ENCODE measurements at places on chromosomes 2 and 18. TPM values are rescaled to one million over a fixed set of nuclear protein-coding genes. Genes with fewer than 3 reads are reported as not detected.

The KCNF1 gene
- 1.3 TPM for total RNA-seq

GRCh38 chr2:74291886-74292621, 51.2 kb downstream of the SLC4A5 start:
- DNase-seq = no peak

GRCh38 chr2:99850084-99850710, 292.2 kb downstream of the AFF3 start:
- peak; percentile 76 for DNase-seq

DNA sequence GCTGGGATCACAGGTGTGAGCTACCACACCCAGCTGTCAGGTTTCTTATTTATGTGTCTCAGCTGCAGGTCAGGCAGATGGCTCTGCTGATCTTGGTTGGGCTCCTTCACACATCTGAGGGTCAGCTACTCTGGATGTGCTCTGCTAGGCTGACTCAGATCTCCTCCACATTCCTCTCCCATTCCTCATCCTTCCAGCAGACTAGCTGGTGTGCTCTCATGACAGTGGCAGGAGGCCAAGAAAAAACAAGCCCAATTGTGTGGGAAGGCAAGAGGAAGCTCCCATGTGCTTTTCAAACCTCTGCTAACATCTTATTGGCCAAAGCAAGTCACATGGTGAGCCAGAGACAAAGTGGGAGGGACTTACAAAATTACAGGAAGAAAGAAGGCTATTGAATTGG, 11.7 kb upstream of the MSH6 start:
- peak; percentile 88 for DNase-seq

DNA sequence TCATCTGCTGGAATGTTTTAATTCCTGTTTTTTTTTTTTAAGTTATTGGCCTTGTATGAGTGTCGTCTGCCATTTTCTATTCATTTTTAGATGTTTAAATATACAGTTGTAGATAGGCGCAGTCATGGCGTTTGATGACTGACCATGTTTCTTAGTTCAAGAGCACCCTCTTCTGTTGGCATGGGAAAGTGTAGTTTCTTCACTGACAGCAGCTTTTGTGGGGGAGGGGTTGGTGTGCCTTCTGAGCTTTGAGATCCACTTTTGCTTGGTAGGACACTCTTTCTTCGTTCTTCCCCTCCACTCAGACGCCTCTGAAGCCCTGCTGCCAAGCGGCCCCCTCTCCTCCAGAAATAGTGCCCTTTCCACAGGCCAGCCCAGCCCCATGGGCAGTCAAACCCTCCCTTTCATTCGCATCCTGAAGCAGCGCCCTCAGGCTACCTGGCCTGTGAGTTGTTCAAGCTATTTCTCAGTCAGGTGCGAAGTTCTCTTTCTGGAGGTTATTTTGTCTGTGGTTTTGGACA, 492.0 kb downstream of the TNS1 start:
- DNase-seq = peak; percentile 88

- DNase-seq = peak; percentile 25
These were observed 1.6 kb downstream of the TSHZ1 start for GRCh38 chr18:75211953-75212750.

GRCh38 chr2:231172025-231172424, 26.4 kb upstream of the ARMC9 start:
- DNase-seq = no peak

- DNase-seq = peak; percentile 78
These were observed 81.5 kb upstream of the STON1 start for GRCh38 chr2:48448274-48449061.

- DNase-seq = no peak
These were observed 32.7 kb downstream of the ABI2 start for GRCh38 chr2:203360833-203361430.

DNA sequence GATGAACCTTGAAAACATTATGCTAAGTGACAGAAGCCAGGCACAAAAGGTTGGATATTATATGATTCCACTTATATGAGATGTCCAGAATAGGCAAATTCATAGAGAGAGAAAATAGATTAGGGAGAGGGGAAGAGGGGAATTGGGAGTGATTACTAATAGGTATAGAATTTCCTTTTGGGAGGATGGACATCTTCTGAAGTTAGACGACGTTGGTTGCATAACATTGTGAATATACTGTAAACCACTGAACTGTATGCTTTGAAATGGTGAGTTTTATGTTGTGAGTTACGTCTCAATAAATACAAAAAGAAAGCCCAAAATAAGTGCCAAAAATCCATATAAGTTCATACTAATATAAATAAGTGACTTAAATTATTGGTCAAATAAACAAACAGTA, 18.6 kb upstream of the CYP26B1 start:
- DNase-seq = peak; percentile 30

GRCh38 chr2:133849341-133849740, 281.1 kb upstream of the NCKAP5 start:
- DNase-seq = no peak

DNA sequence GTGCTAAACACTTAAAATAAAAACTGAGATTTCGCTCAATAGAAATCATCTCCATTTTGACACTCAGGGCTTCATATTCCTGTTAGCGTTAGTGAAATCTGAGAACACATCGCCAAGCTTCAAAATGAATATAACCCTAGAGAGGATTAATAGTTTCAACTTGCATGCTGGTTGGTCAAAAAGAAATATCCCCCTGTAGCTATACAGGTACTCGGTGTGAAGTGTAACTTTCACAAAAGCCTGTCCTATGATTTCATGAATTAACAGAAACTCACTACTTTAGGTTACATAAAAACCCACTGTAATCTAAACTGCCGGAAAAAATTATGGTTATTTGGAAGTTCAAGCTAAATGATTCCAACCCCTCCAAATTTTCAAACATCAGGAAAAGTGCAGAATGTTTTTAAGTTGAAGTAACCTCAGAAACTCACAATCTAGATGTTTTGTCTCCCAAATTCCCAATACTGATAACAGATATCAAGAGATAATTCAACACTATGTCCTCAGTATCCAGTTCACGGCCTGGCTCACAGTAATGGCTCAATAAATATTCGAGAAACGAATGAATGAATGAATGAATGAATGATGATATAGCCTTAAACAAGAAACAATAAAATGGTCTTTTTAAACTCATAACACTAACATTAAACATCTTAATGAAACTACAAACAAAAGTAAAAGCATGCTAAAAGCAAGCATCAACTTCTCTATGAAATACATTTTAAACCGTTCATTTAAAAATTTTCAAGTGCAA, 2.5 kb downstream of the TLK1 start:
- peak; percentile 32 for DNase-seq

- no peak for DNase-seq
These were observed 2.5 kb upstream of the ICOS start for GRCh38 chr2:203934041-203934492.

The ACYP2 gene
- total RNA-seq = 2.9 TPM

GRCh38 chr2:58514252-58514651, 273.1 kb upstream of the FANCL start:
- DNase-seq = no peak

GRCh38 chr2:52532956-52533355, 1234.6 kb upstream of the CHAC2 start:
- DNase-seq = no peak

The NRP2 gene
- 18.3 TPM for total RNA-seq
